ENCODE measurements at places on chromosomes 12 and 14. TPM values are rescaled to one million over a fixed set of nuclear protein-coding genes. Genes with fewer than 3 reads are reported as not detected.

Gene ANKRD33
- total RNA-seq: not detected

Gene SLCO1C1
- total RNA-seq: 0.25 TPM

Gene LALBA
- total RNA-seq: not detected

Gene PIWIL1
- total RNA-seq: not detected

GRCh38 chr12:17369556-17369955 lies 720.4 kb downstream of the RERGL start:
- DNase-seq: no peak

- no peak for DNase-seq
These were observed 108.8 kb downstream of the RBM19 start for GRCh38 chr12:113857371-113857770.

- no peak for DNase-seq
These were observed 708.0 kb downstream of the MED13L start for GRCh38 chr12:115569345-115570068.

DNA sequence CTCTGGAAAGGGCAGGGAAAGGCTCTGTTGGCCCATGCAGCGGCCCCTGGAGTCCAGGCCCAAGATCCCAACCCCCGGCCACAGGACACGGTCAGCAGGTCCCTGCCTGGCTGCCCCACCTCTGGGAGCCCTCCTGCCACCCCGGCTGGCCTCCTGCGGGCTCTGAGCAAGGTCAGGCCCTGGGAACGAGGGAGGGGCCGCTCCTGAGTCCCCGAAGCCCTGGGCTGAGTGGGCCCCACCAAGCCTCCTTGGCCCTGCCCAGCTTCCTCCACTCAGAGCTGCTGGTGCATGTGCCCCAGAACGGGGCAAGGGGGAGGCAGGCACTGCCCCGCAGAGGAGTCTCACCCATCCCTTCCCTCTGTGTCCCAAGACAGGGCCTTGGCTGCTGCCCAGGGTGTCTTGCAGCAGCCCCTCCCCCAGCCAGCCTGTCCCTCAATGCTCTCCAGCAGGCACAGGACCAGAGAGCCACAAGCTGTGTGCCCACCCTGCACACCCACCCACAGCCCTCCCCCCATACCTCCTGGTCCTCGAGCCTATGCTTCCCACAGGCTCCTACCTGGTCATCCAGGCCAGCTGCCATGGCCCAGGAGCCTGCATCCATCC lies 7.4 kb upstream of the C14orf180 start:
- no peak for DNase-seq

- no peak for DNase-seq
These were observed 4.0 kb downstream of the CRIP2 start for GRCh38 chr14:105478398-105479251.

GRCh38 chr14:85934886-85935254 lies 404.9 kb downstream of the FLRT2 start:
- no peak for DNase-seq

All from fibroblast of the aortic adventitia (primary cell).